Keratinocyte (primary cell): ENCODE measurements at places on chromosomes 13 and 19.

DNA sequence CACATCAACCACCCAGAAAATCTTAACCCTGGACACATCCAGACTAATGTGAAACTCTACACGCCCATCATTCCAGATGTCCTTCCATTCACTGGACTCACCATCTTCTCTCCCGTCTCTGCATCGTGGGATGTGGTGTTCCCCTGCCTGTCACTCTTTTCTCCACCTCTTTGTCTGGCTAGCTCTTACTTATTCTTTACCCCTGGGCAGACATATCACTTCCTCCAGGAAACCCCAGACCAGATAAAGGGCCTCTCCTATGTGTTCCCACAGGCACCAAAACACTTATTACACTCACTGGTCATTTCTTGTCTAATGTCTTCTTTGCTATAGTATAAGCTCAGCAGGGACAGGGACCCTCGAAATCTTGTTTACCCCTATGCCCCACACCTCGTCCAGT lies 109.3 kb upstream of the IPO5 start:
- DNase-seq: no peak

DNA sequence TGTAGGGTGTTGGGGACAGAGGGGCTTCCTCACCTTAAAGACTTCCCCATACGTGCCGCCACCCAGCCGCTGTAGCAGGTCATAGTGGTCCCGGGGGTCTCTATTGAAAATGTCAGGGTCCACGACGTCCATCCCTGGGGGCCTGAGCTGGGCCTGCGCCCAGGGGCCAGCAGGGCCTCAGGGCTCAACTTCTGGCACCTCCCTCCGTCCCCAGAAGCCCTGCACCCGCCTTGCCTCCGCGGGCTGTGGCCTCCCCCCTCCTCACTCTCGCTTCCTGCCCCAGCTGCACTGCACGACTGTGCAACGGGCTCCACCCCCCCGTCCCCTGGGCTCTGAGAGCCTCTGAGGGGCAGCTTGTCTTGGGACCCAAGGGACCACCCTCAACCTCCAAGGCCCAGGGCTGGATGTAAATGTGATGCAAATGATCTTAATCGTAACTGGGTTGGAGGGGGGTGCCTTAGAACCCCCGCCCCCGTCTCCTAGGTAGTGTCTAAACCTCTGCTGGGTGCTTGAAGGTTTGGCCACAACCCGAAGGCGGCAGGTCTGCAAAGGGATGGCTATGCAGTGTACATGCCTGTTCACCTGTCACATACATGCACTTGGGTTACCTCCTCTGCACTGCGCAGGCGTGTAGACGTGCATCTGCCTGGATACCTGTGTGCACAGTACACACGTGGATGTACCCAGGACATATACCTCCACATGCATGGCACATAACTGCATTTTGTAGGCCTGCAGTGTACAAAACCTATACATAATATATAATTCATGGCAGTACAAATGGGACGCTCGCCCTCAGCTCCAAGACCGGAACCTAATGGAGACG lies at the start of gene MAP4K1:
Gene MAP4K1, minus strand, starts transcription at position 190 of the 826 bp plus-strand sequence. Its CDS starts 58 bp downstream, at position 132.
- DNase-seq: no peak

- no peak for DNase-seq
These were observed 61.3 kb downstream of the NUFIP1 start for GRCh38 chr13:44927968-44928367.

DNA sequence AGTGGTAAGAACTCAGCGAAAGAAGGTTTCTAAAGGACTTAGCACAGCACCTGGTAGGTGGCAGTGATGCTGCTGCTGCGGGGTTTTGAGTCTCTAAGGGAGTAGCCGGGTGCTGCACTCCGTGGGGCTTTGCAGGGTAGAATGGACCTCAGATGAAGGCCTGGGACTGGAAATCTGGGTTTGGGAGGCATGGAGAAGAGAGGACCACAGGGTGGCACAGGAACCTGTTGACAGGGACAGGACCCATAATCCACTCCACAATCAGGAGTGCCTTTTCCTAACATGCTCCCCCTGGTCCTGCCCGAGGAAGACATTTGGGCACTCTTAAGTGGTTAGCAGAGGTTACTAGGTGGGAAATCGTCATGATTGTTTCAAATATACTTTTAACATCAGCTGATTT lies 29.8 kb downstream of the TDRD12 start:
- DNase-seq: no peak

GRCh38 chr19:30566681-30567420 lies 194.7 kb downstream of the ZNF536 start:
- DNase-seq: no peak

GRCh38 chr13:30481241-30481760 lies 15.6 kb upstream of the HMGB1 start:
- DNase-seq: no peak

GRCh38 chr13:48580185-48580803 lies 47.4 kb upstream of the RCBTB2 start:
- no peak for DNase-seq

- DNase-seq: no peak
These were observed 510.0 kb upstream of the KLF12 start for GRCh38 chr13:74644229-74644628.

DNA sequence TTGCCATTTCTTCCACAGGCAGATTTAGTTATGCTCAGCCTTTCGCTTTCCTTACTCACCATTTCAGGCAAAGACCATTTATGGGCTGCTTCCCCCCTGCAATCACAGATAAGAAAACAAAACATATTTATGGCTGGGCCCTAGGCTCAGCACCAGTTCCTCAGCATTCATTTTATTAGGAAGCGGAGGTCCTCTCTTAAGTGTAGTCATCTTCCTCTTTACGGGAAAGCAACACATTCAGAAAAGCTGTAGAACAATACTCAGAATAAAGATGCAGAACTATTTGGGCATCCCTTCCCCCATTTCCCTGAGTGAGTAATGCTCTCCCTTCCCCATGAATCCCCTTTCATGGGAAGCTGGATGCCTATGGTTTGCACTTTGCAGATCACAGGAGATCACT lies 27.9 kb downstream of the FLT1 start:
- no peak for DNase-seq

- DNase-seq: no peak
These were observed 27.3 kb downstream of the COG6 start for GRCh38 chr13:39682788-39683187.

GRCh38 chr13:32736648-32737047 lies 150.4 kb downstream of the PDS5B start:
- no peak for DNase-seq

DNA sequence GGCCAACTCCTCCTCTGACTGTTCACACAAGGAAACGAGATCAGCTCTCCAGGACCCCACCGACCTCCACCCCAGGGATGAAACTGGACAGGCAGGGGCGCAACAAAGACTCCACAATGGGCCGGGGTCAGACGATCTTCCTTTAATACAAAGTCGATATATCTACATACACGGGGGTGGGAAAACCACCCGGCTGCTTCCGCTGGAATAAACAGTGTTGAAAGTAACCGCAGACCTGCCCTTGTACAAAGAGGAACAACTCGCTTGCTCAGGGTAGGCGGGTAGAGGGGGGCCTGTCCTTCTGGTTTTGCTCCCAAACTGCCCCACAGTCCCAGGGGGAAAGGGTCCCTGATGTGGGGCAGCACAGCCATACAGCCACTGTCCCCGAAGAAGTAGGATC lies 135.2 kb downstream of the PTPRS start:
- DNase-seq: no peak

DNA sequence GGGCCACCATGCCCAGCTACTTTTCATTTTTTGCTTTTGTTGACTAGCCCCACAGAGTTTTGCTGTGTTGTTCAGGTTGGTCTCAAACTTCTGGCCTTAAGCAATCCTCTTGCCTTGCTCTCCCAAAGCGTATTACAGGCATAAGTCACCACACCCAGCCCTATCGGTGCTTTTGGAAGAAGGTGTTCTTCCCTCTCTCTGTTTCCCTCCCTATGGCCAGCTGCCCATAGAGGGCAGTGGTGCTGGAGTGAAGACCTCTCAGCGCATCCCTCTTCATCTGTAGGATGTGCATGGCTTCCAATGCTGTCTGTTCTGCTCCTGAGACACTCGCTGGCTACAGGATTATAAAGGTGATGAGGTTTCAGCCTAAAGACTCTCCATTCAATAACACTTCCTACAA lies 1.3 kb upstream of the CD22 start:
- DNase-seq: no peak

DNA sequence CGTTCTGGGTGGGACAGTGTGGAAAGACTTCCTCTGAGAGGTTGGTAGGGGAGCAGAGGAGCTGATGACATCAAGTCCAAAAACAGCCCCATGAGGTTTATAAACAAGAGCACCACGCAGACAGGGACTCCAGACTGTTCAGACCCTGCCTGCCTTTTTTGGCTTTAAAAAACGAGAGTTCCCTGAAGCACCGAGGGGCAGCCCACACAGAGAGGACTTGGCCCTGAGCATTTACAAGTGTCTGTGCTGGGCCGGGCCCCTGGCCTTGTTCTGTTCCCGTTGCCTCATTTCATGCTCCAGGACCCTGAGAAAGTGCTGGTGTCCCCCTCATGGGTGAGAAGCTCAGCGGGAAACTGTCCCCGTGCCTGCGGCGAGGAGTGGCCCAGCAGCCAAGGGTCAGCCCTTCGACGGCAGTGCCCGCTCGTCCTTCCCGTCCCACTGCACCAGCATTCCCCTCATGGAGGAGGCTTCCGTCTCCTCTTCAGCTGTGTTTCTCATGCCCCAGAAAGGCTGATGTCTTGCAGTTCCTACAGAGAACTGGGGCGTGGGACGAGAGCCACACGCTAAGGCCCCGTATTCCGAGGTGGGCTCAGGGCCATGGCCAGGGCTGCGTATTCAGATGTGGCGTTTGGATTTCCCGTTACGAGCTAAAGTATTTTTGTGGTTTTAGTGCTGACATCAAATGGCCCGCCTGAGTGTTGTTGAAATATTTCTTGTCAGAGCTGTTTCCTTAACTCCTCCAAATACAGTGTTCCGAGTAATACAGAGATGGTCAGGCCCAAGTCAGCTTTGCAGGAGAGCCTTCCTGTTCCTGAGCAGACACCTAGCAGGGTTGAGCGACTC lies 93.5 kb downstream of the ATP11A start:
- no peak for DNase-seq

DNA sequence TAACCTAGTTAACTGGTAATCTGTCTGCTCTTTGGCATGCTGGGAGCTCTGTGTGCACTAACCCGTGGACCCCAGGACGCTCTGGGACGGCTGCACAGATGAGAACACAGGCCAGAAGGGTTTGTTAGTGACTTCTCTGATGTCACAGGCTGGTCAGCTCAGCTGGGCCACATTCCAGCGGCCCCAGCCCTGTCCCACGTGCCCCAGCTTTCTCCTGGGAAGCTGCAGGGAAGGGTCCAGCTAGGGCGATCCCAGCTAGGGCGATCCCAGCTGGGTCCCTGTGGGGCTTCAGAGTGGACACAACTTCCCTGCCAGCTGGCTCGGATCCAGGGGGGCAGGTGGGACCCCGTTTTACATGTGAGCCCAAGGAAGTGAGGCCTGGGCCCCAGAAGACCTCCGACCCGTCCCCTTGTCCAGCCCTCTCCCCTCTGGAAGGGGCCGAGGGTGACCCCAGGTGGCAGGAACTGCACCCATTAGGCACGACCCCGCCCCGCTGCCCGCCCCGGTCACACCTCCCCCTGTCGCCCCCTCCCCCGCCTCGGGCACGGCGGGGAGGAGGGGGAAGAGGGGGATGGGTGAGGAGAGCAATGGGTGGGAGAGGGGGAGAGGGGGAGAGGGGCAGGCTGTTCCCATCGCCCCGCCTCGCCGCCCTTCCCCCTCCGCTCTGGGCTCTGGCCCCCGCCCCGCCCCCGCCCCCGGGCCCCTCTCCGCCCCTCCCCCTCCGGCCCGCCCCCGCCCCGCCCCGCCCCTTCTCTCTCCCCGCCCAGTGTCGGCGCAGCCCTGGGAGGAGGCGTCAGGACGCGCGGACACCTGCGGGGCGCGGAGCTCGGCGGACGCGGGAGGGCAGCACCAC lies 75.2 kb upstream of the MCF2L start:
- no peak for DNase-seq

GRCh38 chr19:46574533-46574932 lies 26.6 kb upstream of the CALM3 start:
- DNase-seq: no peak

- no peak for DNase-seq
These were observed 167.5 kb downstream of the URI1 start for GRCh38 chr19:30109565-30109964.

DNA sequence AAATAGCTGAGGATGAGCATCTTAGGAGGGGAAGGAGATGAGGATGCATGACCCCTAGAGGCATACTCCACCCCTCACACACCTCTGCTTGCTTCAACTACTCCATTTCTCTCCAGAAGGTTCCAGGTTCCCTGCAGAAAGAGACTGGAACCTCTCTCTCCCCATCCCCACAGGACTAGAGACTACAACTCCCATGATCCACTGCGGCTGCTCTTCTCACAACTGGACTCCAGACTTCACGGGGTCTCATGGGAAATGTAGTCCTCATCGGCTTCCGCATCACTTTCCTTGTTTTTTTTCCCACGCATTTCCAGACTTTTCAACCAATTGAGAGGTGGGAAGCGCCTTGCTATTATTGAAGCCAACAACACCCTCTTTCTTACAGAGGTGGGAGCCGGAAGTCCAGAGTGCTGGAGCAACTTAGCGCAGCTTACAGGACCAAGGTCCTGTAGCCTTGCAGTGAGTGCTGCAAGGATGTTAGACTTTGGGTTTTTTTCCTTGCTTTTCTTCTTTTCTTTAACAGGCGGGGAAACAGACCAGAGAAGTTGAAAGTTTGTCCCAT lies 13.9 kb upstream of the CACNG6 start:
- no peak for DNase-seq

DNA sequence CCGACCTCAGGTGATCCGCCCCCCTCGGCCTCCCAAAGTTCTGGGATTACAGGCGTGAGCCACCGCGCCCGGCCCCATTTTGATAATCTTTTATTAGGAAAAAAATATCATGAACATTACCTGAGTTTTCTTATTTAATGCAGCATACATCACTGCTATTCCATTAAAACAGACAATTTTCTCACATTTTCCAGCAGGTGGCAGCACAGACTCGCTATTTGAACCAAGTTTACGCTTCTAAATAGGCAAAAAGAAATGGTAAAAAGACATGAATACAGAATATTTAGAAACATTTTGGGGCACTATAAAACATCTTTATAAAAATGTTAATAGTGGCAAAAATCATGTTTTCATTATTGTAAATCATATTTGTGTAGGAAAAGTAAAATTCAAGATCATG lies 903.1 kb downstream of the SLITRK6 start:
- DNase-seq: no peak

DNA sequence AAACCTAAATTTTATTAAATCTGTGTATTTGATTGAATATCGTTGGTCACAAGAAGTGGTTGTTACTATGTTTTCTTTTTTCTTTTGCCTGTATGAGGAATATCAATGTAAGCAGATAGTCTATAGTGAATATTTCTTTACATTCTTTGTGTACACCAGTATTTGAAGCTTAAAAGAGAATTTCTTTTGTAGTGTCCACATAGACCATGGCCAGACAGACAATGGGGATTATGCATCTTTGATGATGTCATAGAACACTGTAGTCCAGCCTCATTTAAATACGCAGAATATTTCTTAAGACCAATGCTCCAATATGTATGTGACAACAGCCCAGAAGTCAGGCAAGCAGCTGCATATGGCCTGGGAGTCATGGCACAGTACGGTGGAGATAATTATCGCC lies 64.8 kb downstream of the IPO5 start:
- DNase-seq: no peak
